Activated naive CD4-positive, alpha-beta T cell treated with anti-CD3 and anti-CD28 coated beads for 36 hours (primary cell): ENCODE measurements at places on chromosomes 3 and 15. TPM values are rescaled to one million over a fixed set of nuclear protein-coding genes. Genes with fewer than 3 reads are reported as not detected.

DNA sequence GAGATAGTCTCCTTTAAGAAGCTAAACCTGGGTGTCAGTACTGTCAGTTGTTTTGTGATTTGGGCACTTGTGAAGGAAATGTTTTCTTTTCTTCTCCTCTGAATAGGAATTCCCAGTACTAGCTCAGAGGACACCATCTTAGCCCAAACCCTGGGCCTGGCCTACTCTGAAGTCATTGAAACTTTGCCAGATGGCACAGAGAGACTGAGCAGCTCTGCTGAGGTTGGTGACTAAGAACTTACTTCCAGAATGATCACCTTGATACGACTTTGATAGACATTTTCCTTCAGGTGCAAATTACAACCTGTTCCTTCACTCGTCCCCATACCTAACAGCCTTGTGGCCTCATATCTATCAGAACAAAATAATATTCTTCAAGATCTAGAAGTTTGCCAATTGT, 100.2 kb downstream of the LARS2 start:
- H3K27me3 ChIP-seq, result no peaks in the 10 kb centered on the region
- H3K36me3 ChIP-seq, result peaks cover 28% of the 10 kb centered on the region
- H3K4me3 ChIP-seq, result no peak overlapping the region
- peaks cover 10% of the 10 kb centered on the region for H3K4me1 ChIP-seq
- H3K27ac ChIP-seq, result no peak overlapping the region

DNA sequence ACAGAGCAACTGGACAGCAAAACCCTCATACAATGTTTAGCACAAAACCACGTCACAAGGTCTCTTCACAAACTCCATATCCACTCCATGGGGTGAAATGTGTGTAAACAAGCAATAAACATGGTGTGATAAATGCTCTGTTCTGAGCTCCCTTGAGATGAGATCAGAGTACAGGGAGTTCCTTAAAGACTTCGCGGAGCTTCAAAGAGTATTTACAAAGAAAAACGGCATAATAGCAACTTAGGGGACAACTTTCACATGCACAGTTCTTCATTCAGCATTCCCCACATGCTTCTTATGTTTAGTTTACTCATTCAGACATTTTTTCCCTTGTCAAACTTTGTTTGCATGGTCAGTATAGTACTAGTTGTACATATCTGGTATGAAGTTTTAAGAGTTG, 52.5 kb upstream of the SUCLG2 start:
- H3K27ac ChIP-seq, result no peak overlapping the region
- no peaks in the 10 kb centered on the region for H3K27me3 ChIP-seq
- H3K36me3 ChIP-seq, result no peaks in the 10 kb centered on the region
- no peak for DNase-seq

DNA sequence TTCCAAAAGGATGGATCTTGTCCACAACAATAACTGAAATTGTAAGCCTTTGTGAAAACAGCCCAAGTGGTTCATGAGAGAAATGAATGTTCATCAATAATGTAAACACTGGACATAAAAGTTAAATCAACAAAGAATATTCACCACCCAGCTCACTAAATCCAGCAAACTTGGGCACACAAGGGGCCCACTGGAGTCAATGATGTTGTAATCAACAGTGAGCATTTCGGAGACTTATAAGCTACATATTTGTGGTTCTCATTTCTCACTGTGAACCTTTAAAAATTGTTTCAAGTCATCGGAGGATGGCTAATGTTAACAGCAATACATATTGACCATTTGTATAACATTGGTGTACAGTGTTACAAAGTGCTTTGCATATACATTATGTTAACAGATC, 63.1 kb downstream of the VGLL4 start:
- H3K4me3 ChIP-seq, result no peak overlapping the region
- H3K4me1 ChIP-seq, result peaks cover 41% of the 10 kb centered on the region
- DNase-seq, result no peak
- H3K27ac ChIP-seq, result no peak overlapping the region

- H3K27ac ChIP-seq, result no peak overlapping the region
- peak; percentile 16 for DNase-seq
- H3K36me3 ChIP-seq, result no peaks in the 10 kb centered on the region
These were observed 21.0 kb downstream of the PLXNB1 start for GRCh38 chr3:48408823-48409281.

The CCDC50 gene
- total RNA-seq, result 5.3 TPM

The PLSCR2 gene
- total RNA-seq, result not detected
